ENCODE measurements at places on chromosomes 12 and 14.

GRCh38 chr12:1670358-1671268 lies 20.3 kb upstream of the ADIPOR2 start:
- no peak for DNase-seq

- no peak for DNase-seq
Observed at GRCh38 chr12:114439261-114439683, 33.3 kb upstream of the TBX5 start.

GRCh38 chr12:31586728-31587127 lies 4.2 kb downstream of the DENND5B start:
- DNase-seq: no peak

DNA sequence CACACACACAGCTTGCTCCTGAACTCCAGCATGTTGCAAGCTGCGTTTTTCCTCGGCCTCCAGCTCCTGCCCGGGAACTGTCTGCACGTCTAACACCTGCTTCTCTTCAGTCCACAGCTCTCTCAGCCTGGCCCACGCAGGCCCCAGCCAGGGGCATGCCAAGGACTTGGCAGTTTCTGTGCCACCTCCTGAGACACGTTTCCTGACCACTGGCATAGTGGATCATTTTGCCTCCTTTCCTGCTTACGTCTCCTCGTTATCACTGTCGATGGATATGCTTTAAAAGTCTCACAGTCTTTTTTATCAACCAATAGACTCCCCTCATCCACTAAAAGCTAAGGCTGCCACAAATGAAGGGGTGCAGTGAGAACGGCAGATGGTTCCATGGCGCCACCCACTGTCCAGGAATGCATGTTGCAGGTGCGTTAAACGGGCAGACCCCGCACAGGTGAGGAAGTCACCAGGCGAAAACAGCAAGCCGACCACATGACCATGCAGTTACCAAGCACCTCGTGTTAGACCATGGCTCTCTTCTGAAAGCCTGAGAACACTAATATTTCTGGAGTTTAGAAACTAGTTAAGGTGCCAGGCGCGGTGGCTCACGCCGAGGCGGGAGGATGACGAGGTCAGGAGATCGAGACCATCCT lies 14.7 kb upstream of the TEAD4 start:
- no peak for DNase-seq

- DNase-seq: no peak
Observed at GRCh38 chr12:116656306-116656705, 81.6 kb downstream of the SPRING1 start.

DNA sequence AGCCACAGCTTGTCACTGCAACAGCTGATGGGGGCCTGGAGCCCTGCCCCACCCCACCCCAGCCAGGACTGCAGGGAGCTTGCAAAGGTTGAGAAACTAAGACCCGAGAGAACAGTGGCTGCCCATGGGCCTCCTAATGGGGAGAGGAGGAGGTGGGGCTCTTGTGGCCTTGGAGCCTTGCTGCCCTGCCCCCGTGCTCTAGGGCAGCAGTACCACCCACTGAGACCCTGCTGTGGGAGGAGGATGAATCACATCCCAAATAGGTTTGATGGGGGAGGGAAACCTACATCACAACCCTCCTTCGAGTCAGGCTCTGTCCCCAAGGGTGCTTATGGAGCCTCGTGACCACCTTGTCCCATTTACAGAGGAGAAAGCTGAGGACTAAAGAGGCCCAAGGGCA lies 15.9 kb downstream of the HHIPL1 start:
- no peak for DNase-seq

- no peak for DNase-seq
Observed at GRCh38 chr12:30719060-30719459, 23.4 kb upstream of the IPO8 start.

GRCh38 chr12:4091016-4091743 lies 182.4 kb upstream of the CCND2 start:
- no peak for DNase-seq

- peak; percentile 18 for DNase-seq
Observed at GRCh38 chr14:22472935-22473854, 115.8 kb downstream of the DAD1 start.

GRCh38 chr12:69913526-69913925 lies 88.5 kb downstream of the MYRFL start:
- DNase-seq: no peak

DNA sequence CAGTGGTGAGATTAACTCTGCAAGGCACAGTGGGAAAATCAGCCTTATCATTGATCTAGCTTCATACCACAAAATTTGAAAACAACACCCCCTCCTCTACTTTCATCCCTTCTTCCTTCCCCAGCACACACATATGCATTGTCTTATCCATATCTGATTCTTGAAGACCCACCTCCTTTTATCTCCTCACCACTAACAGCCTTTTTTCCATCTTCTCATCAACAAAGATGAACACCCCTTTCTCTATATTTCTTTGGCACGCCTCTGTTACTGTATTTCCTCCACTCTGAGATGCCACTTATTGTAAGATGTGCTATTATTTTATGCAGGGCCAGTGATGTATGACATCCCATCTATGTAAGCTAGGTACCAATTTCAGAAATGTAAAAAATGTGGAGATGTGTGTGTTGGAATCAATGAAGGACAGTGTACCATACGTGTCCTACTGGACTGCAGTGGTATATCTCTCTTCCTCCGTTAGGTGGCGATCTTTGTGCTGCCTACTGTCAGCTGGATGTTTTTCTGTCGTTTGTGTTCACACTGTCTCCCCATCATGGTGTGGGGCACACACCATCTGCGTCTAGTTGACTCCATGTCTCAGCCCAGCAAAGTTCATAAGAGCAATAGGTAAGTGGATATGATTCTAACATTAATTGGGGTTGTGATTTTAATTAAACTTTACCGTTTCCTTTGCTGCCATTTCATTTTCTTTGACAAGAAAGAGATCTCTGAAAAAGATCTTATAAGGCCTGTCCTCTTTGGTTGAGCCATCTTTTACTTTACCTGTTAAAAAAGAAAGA lies 24.0 kb downstream of the CCDC38 start:
- DNase-seq: peak; percentile 22

GRCh38 chr14:103619057-103619456 lies 10.0 kb upstream of the KLC1 start:
- DNase-seq: no peak

- DNase-seq: peak; percentile 72
Observed at GRCh38 chr12:62919838-62920237, 15.1 kb downstream of the PPM1H start.

- no peak for DNase-seq
Observed at GRCh38 chr12:97713270-97713669, 250.7 kb downstream of the RMST start.

DNA sequence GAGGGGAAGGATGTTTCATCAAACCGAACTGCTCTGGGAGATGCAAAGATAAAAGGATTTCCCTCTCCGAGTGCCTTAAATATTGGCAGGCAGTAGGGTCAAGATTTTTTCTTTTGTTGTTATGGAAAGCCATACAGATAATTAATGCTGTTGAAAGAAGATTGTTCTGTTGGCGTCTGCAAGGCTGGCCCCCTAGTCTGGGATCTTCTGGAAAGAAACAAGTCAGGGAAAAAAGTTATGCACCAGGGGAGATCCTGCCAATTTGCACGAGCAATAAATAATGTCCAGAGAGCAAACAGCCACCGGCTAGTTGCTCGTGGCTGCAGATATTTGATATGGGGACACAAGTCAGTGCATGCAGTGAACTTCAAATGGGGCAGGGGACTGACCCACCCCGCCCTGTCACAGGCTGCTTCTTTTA lies 202.1 kb upstream of the MYL2 start:
- DNase-seq: no peak

DNA sequence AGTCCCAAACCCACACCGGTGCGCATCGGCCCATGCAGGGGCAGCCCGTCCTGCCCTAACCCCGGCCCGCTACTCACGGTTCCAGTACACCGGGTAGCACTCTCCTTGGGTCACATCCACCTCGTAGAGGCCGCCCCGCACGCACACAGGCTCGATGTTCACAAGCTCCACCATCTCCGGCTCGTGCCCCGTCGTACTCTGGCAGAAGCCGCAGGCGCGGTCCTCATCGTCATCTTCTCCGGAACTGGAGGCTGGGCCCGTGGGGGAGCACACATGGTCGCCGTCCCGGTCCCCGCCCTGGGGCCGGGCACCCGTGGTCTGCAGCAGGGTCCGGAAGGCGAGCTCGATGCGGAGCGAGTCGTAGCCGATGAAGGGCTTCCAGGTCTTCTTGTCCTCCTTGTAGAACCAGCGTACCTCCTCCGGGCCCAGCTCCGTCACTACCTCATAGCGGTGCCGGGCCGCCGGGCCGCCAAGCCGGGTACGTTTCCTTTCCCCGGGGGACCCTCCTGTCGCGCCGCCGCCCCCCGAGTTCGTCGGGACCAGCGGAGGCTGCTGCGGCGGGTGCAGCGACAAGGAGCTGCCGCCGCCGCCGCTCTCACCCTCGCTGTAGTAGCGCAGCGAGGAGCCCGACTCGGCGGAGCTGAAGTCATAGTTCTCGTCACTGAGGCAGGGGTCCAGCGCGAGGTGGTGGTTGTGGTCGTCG lies 788 bp downstream of the DDHD1 start:
- no peak for DNase-seq

- DNase-seq: no peak
Observed at GRCh38 chr12:58668871-58669270, 251.4 kb downstream of the LRIG3 start.

Data from NCI-H524 treated with DMSO at 0.1 percent for 48 hours (cell line).